ENCODE measurements at places on chromosomes 7 and 10. TPM values are rescaled to one million over a fixed set of nuclear protein-coding genes. Genes with fewer than 3 reads are reported as not detected.

The RASA4B gene
- total RNA-seq, result 16.2 TPM

The RHOBTB1 gene
- not detected for total RNA-seq

The STEAP1 gene
- total RNA-seq, result not detected

The CYP2W1 gene
- not detected for total RNA-seq

The OR9A2 gene
- 0.30 TPM for total RNA-seq

The GJD4 gene
- total RNA-seq, result not detected

The IFRD1 gene
- 38.7 TPM for total RNA-seq

The KIF11 gene
- 55.2 TPM for total RNA-seq

The ANKRD2 gene
- total RNA-seq, result not detected

The SPDYE6 gene
- total RNA-seq, result not detected

The LRRC61 gene
- total RNA-seq, result 16.6 TPM

The XRCC2 gene
- 9.6 TPM for total RNA-seq

The FAM180A gene
- not detected for total RNA-seq

The ZNF786 gene
- 10.3 TPM for total RNA-seq

The CAMK2G gene
- total RNA-seq, result 48.6 TPM

The CTNNA3 gene
- total RNA-seq, result 2.4 TPM

The GHRHR gene
- not detected for total RNA-seq

The CCDC136 gene
- 13.8 TPM for total RNA-seq

The EVX1 gene
- not detected for total RNA-seq

The PRKG1 gene
- total RNA-seq, result not detected

The CYP2C9 gene
- not detected for total RNA-seq

The AFAP1L2 gene
- 3.8 TPM for total RNA-seq

The C10orf143 gene
- total RNA-seq, result 6.6 TPM

Data from activated naive CD8-positive, alpha-beta T cell treated with anti-CD3 and anti-CD28 coated beads, Interleukin-2, amount 10 ng/mL, durations not matched to agents 7 days and 5 days (primary cell).